Stimulated activated CD8-positive, alpha-beta memory T cell treated with anti-CD3 and anti-CD28 coated beads, Interleukin-2, amount 100 ng/mL, for 1 hour (primary cell): ENCODE measurements at places on chromosomes 11 and 22.

GRCh38 chr11:108203075-108203474, 19.4 kb downstream of the NPAT start:
- DNase-seq, result no peak

GRCh38 chr11:75814363-75814676, 690 bp upstream of the UVRAG start:
- no peak for DNase-seq

- DNase-seq, result no peak
These were observed 850.8 kb downstream of the BRD1 start for GRCh38 chr22:48976556-48977535.

DNA sequence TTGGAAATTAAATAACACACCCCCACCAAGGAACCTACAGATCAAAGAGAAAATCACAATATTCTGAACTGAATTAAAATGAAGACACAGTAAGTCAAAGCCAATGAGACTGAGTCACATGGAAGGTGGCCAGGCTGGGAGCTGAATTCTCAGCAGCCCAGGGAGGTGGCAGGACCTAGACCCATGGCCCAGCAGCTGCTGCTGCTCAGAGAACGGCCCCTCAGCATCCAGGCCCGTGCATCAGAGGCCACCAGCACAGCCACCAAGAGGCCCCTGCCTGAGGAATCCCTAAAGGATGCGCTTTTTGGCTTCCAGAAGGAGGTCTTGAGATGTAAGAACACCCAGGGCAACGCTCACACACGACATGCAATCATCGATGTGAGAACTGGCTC, 35.0 kb downstream of the TBX1 start:
- DNase-seq, result no peak

DNA sequence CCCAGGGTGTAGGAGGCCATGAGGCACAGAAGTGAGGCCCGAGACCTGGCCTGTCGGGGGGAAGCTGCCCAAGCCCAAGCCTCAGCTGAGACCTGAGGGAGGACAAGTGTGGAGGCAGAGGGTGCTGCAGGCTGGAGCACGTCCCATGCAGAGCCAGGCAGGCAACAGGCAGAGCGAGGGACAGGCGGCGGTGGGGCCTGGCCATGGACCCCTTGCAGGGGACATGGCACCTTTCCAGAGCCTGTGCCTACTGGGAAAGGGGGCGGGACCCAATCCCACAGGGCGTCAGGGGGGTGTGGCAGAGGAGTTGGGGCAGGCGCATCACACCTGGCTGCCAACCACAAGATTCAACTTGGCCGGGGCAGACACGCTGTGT, 4.3 kb downstream of the TNNI2 start:
- DNase-seq, result no peak

DNA sequence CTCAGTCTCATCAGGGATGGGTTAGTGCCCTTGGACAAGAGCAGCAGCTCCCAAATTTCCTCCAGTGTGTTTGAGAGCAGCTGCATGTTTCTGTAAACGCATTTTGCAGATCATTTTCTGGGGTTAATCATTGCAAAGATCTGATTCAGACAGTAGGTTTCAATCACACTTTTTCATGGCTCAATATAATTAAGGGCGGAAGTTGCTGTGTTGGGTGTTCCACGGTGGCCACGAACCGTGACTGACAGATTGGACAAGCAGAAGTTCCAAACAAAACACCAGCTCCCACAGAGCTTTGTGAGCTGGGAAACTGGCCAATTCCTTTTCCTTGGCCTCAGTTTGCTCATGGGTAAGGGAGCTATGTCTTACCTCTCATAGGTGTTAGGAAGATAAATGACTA, 8.4 kb upstream of the RASSF10 start:
- no peak for DNase-seq

DNA sequence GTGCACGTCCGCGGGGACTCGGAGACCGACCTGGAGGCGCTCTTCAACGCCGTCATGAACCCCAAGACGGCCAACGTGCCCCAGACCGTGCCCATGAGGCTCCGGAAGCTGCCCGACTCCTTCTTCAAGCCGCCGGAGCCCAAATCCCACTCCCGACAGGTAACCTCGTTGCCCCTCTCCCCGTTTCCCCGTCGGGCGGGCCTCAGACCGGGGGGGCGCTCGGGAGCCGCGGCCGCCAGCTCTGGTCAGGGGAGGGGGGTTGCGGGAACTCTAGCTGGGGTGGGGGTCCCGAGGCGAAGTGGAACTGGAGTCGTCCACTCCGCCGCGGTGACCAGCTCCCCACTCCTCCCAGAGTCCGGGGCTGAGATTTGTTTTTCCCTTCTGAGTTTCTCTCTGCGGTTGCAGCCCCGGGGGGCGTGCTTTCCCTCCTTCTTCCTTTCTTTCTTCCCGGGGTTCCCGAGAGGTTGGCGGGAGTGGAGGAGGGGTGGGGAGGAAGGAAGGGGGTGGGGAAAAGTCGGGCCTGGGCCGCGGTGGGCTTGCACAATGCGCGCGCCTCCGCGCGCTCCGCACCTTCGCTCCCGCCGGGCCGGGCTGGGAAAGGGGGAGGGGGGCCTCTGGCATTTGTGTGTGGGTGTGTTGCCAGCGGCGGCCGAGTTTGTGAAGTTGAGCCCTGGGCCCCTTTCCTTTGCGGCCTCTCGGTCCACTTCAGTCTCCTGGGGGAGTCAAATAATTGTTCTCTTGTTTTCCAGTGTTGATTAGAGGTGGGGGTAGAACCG, 952 bp downstream of the YAP1 start:
- no peak for DNase-seq

- DNase-seq, result no peak
These were observed 56.0 kb downstream of the PACS1 start for GRCh38 chr11:66126064-66126463.

- no peak for DNase-seq
These were observed 248.5 kb downstream of the ETS1 start for GRCh38 chr11:128338811-128339210.

GRCh38 chr11:126890561-126890960, 110.0 kb downstream of the KIRREL3 start:
- DNase-seq, result no peak

- DNase-seq, result no peak
These were observed 26.2 kb downstream of the MTMR2 start for GRCh38 chr11:95897731-95898130.

- no peak for DNase-seq
These were observed 522.3 kb upstream of the LUZP2 start for GRCh38 chr11:23974601-23975000.

DNA sequence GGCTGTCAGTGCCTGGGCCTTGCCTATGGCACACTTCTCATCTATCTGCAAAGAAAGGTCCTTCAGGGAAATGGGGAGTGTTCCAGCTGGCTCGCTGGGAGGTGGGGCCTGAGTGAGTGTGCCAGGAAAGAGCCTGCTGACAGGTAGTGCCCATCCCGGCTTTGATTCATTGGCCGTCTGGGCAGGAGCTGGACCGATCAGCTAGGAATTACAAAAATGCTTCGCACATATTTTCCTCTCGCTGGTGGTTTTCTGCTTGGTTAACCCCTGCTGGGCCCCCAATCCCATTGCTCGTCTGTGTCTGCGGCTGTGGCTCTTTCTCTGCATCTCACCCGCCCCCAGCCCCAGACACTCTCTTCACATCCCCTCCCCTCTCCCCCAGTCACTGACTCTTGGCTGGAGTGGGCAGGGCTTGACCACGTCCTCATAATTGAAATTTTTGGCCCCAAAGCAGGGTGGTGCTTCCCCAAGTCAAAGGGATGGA, 10.8 kb downstream of the LIF start:
- DNase-seq, result no peak

DNA sequence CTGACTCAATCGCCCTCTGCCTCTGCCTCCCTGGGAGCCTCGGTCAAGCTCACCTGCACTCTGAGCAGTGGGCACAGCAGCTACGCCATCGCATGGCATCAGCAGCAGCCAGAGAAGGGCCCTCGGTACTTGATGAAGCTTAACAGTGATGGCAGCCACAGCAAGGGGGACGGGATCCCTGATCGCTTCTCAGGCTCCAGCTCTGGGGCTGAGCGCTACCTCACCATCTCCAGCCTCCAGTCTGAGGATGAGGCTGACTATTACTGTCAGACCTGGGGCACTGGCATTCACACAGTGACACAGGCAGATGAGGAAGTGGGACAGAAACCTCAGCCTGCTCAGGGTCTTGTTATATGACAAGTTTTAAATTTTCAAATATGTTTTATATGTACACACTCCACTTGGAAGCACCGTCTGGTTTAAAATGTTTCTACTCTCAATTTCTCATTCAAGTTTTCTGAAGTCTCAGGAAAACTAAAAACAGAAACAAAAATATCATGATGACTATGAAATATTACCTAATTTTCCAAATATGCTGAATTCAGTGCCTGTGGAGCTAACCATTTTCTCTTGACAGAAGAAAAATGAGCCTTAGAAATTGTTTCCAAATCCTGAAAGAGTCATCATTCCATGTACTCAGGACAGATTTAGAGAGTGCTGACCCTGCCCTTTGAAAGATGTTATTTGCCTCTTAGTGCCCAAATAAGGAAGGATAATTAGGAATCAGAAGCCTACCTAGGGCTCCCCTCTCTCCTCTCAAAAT, 48.8 kb upstream of the TOP3B start:
- no peak for DNase-seq

DNA sequence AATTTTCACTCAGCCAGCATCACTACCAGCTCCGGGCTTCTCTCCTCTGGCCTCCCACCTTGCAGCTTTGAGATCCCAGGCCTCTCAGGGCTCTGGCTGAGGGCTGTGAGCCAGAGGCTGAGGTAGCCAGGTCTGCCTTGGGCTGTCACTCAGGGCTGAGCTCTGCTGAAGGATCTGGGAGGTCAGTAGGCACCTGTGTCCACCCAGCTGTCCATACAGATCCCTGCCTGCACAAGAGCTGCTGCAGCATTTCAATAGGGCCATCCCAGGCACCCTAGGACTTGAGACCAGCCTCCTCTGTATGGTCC, 12.6 kb downstream of the KCNQ1OT1 start:
- DNase-seq, result no peak
